H7 (cell line): ENCODE measurements at places on chromosomes 1 and 21. TPM values are rescaled to one million over a fixed set of nuclear protein-coding genes. Genes with fewer than 3 reads are reported as not detected.

Gene S100A1
- 0.63 and 0.80 TPM in 2 replicates for total RNA-seq

Gene SLC35A3
- total RNA-seq, result 18.3 and 22.3 TPM in 2 replicates

Gene PLPPR4
- total RNA-seq, result 0.67 and 0.90 TPM in 2 replicates

Gene OMA1
- total RNA-seq, result 25.9 and 31.4 TPM in 2 replicates
